Activated gamma-delta T cell treated with Interleukin-2 at 50 U/mL for 16 hours (primary cell): ENCODE measurements at places on chromosomes 2 and 18.

- DNase-seq, result no peak
Observed at GRCh38 chr2:142983174-142983573, 105.7 kb downstream of the KYNU start.

GRCh38 chr2:178933493-178933892, 116.4 kb downstream of the CCDC141 start:
- DNase-seq, result no peak

- no peak for DNase-seq
Observed at GRCh38 chr2:160425434-160426151, 68.0 kb downstream of the RBMS1 start.

DNA sequence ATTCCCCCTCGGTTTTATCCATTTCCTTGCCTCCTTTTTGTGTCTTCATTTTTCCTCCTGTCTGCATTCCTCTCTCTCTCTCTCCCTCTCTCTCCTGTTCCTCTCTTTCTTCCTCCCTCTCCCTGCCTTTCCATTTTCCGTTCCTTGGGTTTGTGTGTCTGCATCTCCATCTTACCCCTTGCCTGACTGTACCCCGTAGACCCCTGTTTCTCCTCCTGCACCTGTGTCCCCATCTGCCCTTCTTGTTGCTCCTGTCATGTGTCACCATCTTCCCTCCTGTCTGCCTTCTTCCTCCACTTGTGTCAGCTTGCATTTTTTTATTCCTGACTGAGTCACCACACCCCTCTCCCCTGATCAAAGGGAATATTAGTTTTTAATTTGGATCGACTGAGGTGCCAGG, 1.8 kb downstream of the CDK5R2 start:
- no peak for DNase-seq

GRCh38 chr2:68659081-68659480, 15.7 kb downstream of the PROKR1 start:
- DNase-seq, result no peak

DNA sequence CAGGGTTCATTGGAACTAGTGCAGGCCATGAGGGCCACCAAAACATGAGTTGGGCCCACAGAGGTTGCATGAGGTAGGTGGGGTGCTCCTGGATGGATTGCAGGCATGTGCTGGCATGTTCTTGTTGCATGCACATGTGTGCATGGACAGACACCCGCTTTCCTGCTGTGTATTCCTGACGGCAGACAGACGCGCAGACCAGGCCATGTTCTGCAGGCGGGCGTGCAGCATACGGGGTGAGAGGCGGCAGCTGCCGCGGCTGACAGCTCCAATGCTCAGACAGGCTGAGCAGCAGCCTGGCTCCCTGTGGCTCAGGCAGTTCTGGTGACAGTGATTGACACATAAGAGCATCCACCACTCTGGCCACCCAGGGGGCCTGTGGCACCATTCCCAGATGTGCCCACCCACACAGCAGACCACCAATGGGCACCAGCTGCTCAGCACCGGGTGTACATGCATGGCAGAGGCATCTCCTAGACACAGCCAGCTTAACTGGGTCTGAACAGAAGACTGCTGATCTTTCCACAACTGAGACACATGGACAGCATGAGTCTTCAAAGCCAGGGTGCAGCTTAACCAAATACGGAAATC, 21.2 kb downstream of the HS1BP3 start:
- DNase-seq, result no peak

DNA sequence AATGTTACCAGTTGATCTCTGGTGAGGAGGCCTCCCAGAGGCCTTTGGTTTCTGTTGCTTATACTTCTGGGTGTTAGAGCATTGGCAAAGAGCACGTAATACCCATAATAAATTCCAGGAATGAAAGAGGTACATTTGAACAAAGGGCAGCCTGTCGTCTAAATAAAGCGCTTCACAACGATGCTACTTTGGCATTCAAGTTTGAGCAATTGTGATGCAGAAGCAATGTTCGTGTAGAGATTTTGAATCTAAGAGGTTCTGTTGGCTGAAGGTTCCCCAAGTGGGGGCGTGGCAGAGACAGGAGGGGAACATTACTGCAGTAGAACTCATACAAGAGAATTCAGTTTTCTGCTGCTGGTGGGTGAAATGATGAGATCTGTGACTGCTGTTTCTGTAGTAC, 27.8 kb downstream of the ZNF532 start:
- no peak for DNase-seq

GRCh38 chr2:19900931-19901441, 797 bp downstream of the TTC32 start:
- no peak for DNase-seq

GRCh38 chr2:118112771-118113334, 24.6 kb downstream of the INSIG2 start:
- DNase-seq, result no peak

GRCh38 chr18:6249170-6249569, 165.5 kb downstream of the L3MBTL4 start:
- no peak for DNase-seq

DNA sequence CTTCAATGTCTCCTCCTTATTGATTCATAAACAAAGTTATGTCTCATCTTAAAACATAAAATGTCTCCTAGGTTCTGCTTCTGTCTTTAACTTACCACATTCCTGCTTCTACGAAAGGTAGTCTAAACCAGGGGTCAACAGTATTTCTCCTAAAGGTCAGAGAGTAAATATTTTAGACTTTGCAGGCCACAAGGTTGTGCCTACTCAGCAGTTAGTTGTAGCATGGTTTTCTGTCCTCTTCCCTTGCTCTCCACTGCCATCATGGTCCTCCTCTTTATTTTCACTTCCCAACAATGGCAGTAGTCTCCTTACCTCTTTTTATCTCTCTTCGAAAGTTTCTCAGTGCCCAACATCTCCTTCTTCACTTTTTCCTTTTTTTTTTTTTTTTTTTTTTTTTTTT, 68.3 kb upstream of the LRP1B start:
- DNase-seq, result no peak

GRCh38 chr18:9156604-9157249, 20.1 kb downstream of the ANKRD12 start:
- no peak for DNase-seq

DNA sequence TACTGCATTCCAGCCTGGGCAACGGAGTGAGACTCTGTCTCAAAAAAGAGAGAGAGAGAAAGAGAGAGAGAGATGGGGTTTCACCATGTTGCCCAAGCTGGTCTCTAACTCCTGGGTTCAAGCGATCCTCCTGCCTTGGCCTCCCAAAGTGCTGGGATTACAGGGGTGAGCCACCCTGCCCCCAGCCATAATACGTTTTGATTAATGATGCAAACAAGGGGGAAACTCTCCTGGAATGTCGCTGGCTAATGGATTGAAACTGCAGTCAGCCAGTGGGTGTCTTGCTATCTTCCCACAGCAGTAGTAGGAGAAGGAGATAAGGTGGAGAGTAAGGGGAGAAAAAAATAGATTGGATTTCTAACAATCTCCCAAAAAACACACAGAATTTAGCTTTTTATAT, 9.5 kb upstream of the RTN4 start:
- DNase-seq, result no peak

- no peak for DNase-seq
Observed at GRCh38 chr18:666177-666576, 8.7 kb downstream of the TYMS start.

GRCh38 chr2:171712051-171712450, 24.8 kb downstream of the DYNC1I2 start:
- DNase-seq, result no peak

- no peak for DNase-seq
Observed at GRCh38 chr18:3478262-3478978, 28.4 kb downstream of the TGIF1 start.

- peak; percentile 77 for DNase-seq
Observed at GRCh38 chr2:230877759-230878598, 13.2 kb downstream of the ITM2C start.

DNA sequence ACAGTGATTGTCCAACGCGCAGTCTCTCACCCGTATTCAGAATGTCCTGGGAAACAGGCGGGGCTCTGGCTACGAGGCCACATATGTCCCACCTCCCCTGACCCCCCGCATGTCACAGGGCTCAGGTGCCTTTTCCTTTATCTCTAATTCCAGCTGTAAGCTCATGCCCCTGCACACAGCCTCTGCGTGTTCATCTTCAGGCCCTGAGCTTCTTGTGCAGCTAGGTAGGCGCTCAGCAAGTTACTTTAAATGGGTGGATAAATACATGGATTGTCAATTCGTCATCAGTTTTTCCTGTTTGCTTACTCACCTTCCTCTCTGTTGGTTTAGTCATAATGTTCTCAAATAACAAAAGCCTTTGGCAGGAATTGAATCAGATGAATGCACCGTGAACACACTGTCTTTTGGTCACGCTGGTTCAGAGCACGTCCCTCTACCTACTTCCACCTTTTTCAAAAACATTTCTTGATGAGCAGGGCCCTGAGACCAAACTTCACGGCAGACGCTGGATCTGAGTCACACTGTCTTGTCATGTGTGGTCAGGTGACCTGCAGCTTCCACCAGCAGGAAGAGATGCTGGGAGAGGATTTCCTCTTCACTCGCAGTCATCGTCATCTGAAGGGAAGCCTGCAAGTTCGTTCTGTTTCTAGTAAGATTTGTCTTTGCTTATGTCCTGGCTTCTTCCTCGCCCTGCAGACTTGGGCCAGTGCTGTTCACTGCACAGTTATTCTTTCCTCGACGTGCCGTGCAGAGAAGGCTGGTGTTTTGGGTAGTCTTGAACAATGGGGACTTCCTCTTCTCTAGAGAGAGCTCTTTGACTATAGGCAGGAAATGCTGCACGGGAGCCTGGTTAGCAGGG, 138.1 kb downstream of the PTGR3 start:
- peak; percentile 70 for DNase-seq
